Pancreas (tissue), 10 donors: ENCODE measurements at places on chromosomes 2 and 18. TPM values are rescaled to one million over a fixed set of nuclear protein-coding genes. Genes with fewer than 3 reads are reported as not detected.

GRCh38 chr2:71667256-71668182 is 214.2 kb downstream of the DYSF start:
- no peaks in the 10 kb centered on the region for H3K36me3 ChIP-seq
- H3K4me1 ChIP-seq = no peaks in the 10 kb centered on the region
- H3K27me3 ChIP-seq = no peaks in the 10 kb centered on the region
- H3K27ac ChIP-seq = no peak overlapping the region
- H3K4me3 ChIP-seq = no peak overlapping the region
- DNase-seq = no peak

GRCh38 chr2:24970483-24971285 is 1.1 kb downstream of the DNAJC27 start:
- DNase-seq = no peak
- peaks cover 12% of the 10 kb centered on the region for H3K4me1 ChIP-seq
- no peaks in the 10 kb centered on the region for H3K36me3 ChIP-seq
- H3K4me3 ChIP-seq = peak overlapping the region; percentile 67
- peak overlapping the region; percentile 100 for H3K27ac ChIP-seq
- H3K27me3 ChIP-seq = no peaks in the 10 kb centered on the region

DNA sequence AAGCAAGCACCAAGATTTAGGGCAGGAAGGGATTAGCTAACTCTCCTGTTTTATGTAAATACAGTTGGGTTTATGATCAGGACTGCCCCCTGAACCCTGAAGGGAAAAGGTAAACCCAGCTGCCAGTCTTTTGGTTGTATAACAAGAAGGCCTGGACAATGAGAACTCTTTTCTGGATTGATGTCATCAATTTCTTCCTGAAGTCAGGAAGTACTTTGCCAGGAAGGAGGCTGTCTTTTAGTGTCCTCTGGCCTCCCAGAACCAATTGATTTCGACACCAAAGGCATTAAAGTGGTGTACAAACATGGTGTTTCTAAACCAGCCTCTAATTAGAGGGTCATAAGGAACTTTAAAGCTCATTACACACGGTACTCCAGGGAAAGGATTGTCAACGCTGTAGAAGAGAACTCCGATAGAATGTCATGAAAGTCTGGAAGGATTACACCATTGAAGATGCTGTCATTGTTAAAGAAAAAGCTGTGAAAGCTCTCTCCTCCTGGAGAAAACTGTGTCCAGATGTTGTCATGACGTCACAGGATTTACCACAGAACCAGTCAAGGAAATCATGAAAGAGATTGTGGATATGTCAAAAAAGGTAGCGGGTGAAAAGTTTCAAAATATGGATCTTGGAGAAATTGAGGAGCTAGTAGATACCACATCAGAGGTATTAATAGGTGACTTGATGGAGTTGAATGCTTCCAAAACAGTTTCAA is 78.8 kb downstream of the ANKRD12 start:
- no peaks in the 10 kb centered on the region for H3K4me1 ChIP-seq
- H3K27me3 ChIP-seq = no peaks in the 10 kb centered on the region
- H3K4me3 ChIP-seq = no peak overlapping the region
- H3K36me3 ChIP-seq = no peaks in the 10 kb centered on the region
- no peak for DNase-seq

DNA sequence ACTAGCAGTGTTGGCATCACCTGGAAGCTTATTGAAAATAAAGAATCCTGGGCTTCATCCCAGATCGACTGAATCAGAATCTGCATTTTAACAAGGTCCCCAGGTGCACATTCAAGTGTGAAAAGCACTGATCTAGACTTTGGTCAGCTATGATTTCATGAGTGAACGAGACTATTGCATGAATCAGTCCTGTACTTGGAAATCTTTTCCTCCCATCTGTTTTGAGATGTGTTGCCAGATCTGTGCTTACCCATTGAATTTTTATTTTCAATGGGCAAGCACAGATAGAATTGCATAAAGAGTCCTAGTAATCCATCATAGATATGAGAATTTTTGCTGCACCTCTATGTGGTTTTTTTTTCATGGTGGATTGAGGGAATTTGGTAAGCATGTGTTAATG is 64.0 kb downstream of the PMS1 start:
- H3K4me1 ChIP-seq = no peaks in the 10 kb centered on the region
- no peak for DNase-seq
- no peak overlapping the region for H3K27ac ChIP-seq
- H3K27me3 ChIP-seq = no peaks in the 10 kb centered on the region
- H3K36me3 ChIP-seq = no peaks in the 10 kb centered on the region
- no peak overlapping the region for H3K4me3 ChIP-seq

NEURL3 gene
- total RNA-seq = 13.4 TPM

ZNF521 gene
- total RNA-seq = 0.54 TPM

DNA sequence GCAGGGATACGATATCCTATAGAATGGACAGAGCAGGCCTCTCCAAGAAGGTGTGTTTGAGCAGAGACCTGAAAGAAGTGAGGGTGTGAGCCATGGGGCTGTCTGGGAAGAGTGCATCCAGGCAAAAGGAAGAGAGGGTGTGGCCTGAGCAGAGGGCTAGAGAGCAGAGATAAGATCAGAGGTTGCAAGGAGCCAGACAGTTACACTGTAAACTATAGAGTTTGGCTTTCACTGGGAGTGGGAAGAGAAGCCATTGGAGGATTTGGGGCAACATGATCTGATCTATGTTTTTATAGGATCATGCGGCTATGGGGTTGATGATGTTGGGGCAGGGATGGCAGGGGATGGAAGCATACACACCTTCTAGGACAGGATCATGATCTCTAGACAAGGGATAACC is 124.1 kb upstream of the MAP3K20 start:
- no peaks in the 10 kb centered on the region for H3K27me3 ChIP-seq
- H3K27ac ChIP-seq = no peak overlapping the region
- no peak for DNase-seq
- H3K4me1 ChIP-seq = no peaks in the 10 kb centered on the region
- no peak overlapping the region for H3K4me3 ChIP-seq

DNA sequence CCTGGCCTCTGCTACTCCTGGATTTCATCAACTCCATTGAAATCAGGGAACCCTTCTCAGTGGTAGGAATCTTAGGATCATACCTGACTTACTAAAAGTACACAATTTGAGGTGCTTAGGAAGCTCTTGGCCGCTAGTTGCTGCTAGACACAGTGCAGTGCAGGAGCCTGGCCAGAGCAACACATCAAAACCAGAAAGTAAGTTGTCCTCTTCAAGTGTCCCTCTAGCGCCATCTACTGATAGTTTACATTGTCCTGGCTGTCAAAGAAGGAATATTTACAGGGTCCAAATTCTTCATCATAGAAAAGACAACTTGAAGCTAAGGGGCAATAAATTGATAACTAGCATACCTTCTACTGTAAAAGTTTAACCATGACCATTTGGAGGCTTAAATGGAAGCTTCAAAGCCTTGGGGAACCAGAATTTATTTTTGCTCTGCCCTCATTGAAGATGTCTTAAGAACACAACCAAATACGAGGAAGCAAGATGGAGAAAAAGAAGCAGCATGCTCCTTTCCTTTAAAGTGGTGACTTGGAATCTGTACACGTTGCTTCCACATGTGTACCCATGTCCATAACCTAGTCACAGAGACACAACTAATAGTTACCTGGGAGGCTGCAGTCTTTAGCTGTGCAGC is 889.1 kb upstream of the GCFC2 start:
- DNase-seq = peak; percentile 51
- no peaks in the 10 kb centered on the region for H3K36me3 ChIP-seq
- no peaks in the 10 kb centered on the region for H3K4me1 ChIP-seq

DLX2 gene
- not detected for total RNA-seq

PCARE gene
- total RNA-seq = not detected
